Gastrocnemius medialis (tissue), 4 donors: ENCODE measurements at places on chromosomes 2 and 18. TPM values are rescaled to one million over a fixed set of nuclear protein-coding genes. Genes with fewer than 3 reads are reported as not detected.

Gene KYNU
- 0.46 TPM for total RNA-seq

Gene NMUR1
- 0.07 TPM for total RNA-seq

GRCh38 chr2:62724886-62725711 lies 19.6 kb downstream of the EHBP1 start:
- DNase-seq, result no peak

GRCh38 chr2:225558399-225559071 lies 159.0 kb downstream of the NYAP2 start:
- DNase-seq, result no peak

- DNase-seq, result no peak
Measured at GRCh38 chr18:79680100-79680879, 687 bp downstream of the CTDP1 start.

Gene LYPD6
- not detected for total RNA-seq

Gene SERPINB3
- not detected for total RNA-seq

DNA sequence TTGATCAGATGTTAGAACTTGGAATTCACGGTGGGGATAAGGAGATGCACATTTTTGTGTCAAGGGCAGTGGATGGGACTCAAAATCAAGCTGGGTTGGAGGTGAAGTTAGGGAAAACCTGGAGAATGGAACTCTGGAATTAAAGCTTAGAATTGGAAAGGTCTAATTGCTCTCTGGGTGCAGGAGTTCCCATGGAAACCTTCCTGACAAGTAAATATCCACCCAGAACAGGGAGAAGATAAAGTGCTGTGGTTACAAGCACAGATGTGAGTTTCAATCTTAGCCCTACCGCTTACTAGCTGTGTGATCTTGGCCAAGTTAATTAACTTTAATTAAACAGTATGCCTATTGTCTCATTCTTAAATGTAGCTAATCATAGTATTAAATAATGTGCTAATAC lies 71.3 kb upstream of the TCF7L1 start:
- DNase-seq, result no peak

Gene MYO5B
- 0.60 TPM for total RNA-seq

Gene TMEM247
- total RNA-seq, result not detected

DNA sequence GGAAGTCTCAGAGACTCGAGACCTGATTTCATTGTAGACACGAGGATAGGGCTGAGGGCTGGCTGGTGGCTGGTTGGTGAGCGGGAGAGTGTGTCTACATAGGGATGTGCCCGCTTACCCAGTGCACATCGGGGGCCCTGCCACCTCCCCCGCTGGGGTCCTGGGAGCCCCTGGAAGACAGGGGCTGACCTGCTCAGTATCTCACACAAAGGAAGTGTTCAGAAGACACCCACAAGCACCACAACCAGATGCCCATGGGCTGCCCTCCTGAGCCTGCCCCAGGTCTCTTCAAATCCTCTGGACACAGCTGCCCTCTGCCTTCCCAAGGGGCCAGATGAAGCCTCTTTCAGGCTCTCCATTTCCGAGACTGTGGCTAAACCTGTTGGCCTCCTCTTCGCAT lies 43.1 kb downstream of the MYCN start:
- no peak for DNase-seq

Gene DNAH6
- total RNA-seq, result not detected
